ENCODE measurements at places on chromosomes 5 and 9.

- no peak for DNase-seq
Observed at GRCh38 chr5:51378448-51379330, 4.6 kb upstream of the ISL1 start.

GRCh38 chr9:110847671-110848070, 179.1 kb downstream of the MUSK start:
- no peak for DNase-seq

- no peak for DNase-seq
Observed at GRCh38 chr5:81316571-81316970, 15.2 kb downstream of the ZCCHC9 start.

GRCh38 chr9:120723565-120723964, 9.3 kb upstream of the MEGF9 start:
- DNase-seq, result no peak
